ENCODE measurements at places on chromosomes 2 and 18. TPM values are rescaled to one million over a fixed set of nuclear protein-coding genes. Genes with fewer than 3 reads are reported as not detected.

GRCh38 chr2:58601017-58601416 lies 359.9 kb upstream of the FANCL start:
- H3K4me3 ChIP-seq = no peak overlapping the region
- DNase-seq = no peak
- no peaks in the 10 kb centered on the region for H3K4me1 ChIP-seq
- H3K36me3 ChIP-seq = no peaks in the 10 kb centered on the region
- no peaks in the 10 kb centered on the region for H3K27me3 ChIP-seq

DNA sequence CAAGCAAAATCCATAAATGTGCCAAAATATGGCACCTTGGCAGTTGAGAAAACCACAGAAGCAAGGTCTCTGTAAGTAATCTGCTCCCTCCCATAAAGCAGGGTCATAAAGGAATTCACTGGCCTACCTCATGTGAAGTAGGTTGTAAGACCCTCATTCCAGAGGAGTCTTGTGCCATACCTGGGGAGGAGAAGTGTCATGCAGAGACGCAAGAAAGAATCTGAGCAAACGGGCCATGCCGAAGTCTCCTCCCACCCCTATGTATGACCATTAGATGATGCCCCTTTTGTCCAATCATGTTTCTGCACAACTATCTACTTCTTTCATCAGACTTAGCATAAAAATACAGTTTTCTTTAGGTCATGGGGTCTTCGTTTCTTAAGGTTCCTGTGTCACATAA lies 14.6 kb downstream of the NMUR1 start:
- peaks cover 23% of the 10 kb centered on the region for H3K4me1 ChIP-seq
- peaks cover 19% of the 10 kb centered on the region for H3K36me3 ChIP-seq
- H3K4me3 ChIP-seq = no peak overlapping the region
- peaks cover 20% of the 10 kb centered on the region for H3K27me3 ChIP-seq
- DNase-seq = no peak

DNA sequence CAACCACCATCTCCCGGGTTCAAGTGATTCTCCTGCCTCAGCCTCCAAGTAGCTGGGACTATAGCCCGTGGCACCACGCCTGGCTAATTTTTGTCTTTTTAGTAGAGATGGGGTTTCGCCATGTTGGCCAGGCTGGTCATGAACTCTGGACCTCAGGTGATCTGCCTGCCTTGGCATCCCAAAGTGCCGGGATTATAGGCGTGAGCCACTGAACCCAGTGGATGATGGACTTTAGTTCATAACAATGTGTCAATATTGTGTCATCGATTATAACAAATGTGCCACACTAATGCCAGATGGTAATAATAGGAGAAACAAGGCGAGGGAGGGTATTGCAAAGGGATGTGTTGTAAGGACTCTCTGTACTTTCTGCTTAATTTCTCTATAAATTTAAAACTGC lies 216.6 kb downstream of the ZBTB7C start:
- H3K27ac ChIP-seq = no peak overlapping the region
- H3K36me3 ChIP-seq = no peaks in the 10 kb centered on the region
- peaks cover 97% of the 10 kb centered on the region for H3K27me3 ChIP-seq
- no peak overlapping the region for H3K4me3 ChIP-seq
- no peak for DNase-seq
- H3K4me1 ChIP-seq = no peaks in the 10 kb centered on the region

GRCh38 chr2:26685341-26685740 lies 7.2 kb upstream of the KCNK3 start:
- no peak overlapping the region for H3K4me3 ChIP-seq
- H3K36me3 ChIP-seq = no peaks in the 10 kb centered on the region
- DNase-seq = no peak
- peaks cover 97% of the 10 kb centered on the region for H3K27me3 ChIP-seq

- H3K27me3 ChIP-seq = no peaks in the 10 kb centered on the region
- no peaks in the 10 kb centered on the region for H3K36me3 ChIP-seq
- H3K4me3 ChIP-seq = no peak overlapping the region
- H3K4me1 ChIP-seq = no peaks in the 10 kb centered on the region
Observed at GRCh38 chr2:212136216-212136795, 402.3 kb downstream of the ERBB4 start.

DNA sequence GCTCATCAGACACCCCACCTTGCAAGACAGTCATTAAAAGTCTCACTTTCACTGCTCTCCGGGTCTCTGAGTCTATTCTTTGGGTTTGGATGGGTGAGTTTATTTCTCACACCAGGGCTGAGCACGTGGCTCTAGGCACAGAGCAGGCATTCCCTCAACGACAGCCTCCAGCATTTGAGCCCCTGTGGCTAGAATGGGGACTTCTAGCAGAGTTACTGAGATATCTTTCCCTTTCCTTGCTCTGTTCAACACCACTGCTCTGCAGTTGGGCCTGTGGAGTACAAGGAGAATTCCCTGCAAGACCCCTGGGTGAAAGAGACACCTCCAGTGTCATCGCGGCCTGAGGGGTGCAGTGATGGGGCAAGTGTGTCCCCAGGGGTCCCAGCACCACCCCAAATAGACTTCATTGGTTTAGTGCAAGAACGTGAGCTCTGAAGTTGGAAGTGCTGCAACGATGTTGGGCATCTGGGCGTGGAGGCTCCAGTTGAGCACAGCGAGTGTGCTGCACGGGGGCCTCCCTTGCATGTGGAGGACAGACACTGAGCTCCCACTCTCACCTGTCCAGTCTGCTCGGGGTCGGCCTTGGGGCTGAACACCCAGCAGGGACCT lies 184.1 kb upstream of the HS6ST1 start:
- H3K36me3 ChIP-seq = no peaks in the 10 kb centered on the region
- H3K27ac ChIP-seq = no peak overlapping the region

- no peak for DNase-seq
- no peak overlapping the region for H3K27ac ChIP-seq
- H3K27me3 ChIP-seq = peaks cover 77% of the 10 kb centered on the region
- H3K4me3 ChIP-seq = peak overlapping the region; percentile 23
Observed at GRCh38 chr2:219523031-219523671, 8.9 kb downstream of the ASIC4 start.

GRCh38 chr18:6031002-6031401 lies 135.7 kb upstream of the TMEM200C start:
- H3K4me3 ChIP-seq = no peak overlapping the region
- H3K36me3 ChIP-seq = no peaks in the 10 kb centered on the region
- no peaks in the 10 kb centered on the region for H3K4me1 ChIP-seq
- no peak overlapping the region for H3K27ac ChIP-seq

GRCh38 chr18:48388478-48388877 lies 20.7 kb downstream of the ZBTB7C start:
- peaks cover 70% of the 10 kb centered on the region for H3K27me3 ChIP-seq
- no peak overlapping the region for H3K27ac ChIP-seq
- DNase-seq = no peak
- peaks cover 11% of the 10 kb centered on the region for H3K4me1 ChIP-seq

DNA sequence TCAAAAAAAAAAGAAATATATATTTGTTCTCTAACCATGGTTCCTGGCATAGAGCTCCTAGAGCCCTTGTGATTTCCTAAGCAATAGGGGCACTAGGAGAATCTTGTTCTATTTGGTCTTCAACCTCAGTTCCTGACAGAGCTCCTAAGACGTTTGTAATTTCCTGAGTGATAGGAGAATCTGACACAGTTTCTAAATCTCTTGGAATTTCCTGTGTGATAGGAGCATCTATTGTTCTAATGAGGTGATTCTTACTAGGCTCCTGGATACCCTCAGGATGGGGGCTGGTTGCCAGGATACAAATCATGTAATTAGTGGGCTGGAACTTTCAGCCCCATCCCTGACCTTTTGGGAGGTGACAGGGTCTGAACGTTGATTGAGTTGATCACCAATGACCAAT lies 245.8 kb downstream of the ZEB2 start:
- H3K27ac ChIP-seq = no peak overlapping the region
- H3K36me3 ChIP-seq = no peaks in the 10 kb centered on the region
- peaks cover 8% of the 10 kb centered on the region for H3K4me1 ChIP-seq

GRCh38 chr2:42359965-42360483 lies 993 bp downstream of the COX7A2L start:
- H3K27me3 ChIP-seq = no peaks in the 10 kb centered on the region
- peak overlapping the region; percentile 71 for H3K27ac ChIP-seq
- H3K4me3 ChIP-seq = peak overlapping the region; percentile 83

DAW1 gene
- total RNA-seq = 2.4 TPM

OSR1 gene
- total RNA-seq = 1.4 TPM

C2orf15 gene
- 6.9 TPM for total RNA-seq

RND3 gene
- total RNA-seq = 118 TPM

NEB gene
- 50.0 TPM for total RNA-seq

KCNG3 gene
- total RNA-seq = 0.73 TPM

APCDD1 gene
- total RNA-seq = 0.51 TPM

DOK6 gene
- not detected for total RNA-seq

VIL1 gene
- total RNA-seq = 9.0 TPM

ALK gene
- not detected for total RNA-seq
